Esophagus squamous epithelium (tissue), 5 donors: ENCODE measurements at places on chromosomes 7 and 10.

DNA sequence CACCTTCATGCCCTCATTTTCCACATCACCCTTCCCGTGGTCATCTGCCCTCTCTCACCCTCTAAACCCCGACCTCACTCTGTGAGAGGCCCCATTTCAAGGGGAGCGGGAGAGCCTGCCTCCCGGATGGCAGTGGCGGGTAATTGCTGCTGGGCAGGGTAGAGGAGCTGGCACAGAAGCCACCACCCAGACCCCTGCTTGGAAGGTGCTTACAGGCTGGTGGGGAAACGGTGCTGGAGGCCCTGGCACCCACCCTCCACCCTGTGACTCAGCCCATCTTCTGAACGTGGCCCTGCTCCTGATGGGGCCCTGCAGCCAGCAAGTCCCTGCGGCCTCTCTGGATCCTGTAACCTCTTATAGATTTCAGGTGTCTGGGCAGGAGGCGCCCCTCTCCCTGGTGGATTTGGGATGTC is 10.6 kb upstream of the PWWP2B start:
- no peak overlapping the region for H3K4me3 ChIP-seq
- DNase-seq, result no peak
- H3K36me3 ChIP-seq, result no peaks in the 10 kb centered on the region

DNA sequence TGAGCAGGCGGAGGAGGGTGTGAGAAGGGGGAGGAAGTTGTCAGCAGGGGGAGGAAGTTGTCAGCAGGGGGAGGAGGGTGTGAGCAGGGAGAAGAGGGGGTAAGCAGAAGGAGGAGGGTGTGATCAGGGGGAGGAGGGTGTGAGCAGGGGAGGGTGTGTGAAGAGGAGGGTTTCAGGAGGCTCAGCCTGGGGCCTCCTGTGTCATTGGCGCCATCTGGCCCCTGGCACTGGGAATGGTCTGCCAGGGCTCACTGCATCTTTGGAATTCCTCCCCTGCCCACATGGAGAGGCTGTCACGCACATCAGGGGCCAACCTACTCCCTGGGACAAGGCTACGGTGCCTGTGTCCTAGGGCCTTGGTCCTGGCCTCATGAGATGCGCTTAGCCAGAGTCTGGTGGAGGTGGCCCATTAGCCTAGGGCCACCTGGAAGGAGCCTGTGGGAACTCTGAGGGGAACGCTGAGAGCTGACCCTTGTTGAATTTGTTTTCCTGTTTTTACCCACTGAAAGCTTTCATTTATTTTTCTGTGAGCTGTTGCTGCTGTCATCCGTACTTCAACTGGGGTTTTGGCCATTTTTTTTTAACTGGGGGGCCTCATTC is 18.0 kb downstream of the CAMK2B start:
- H3K36me3 ChIP-seq, result no peaks in the 10 kb centered on the region
- no peak overlapping the region for H3K4me3 ChIP-seq
- H3K27me3 ChIP-seq, result no peaks in the 10 kb centered on the region
- peaks cover 2% of the 10 kb centered on the region for H3K4me1 ChIP-seq
- no peak for DNase-seq

DNA sequence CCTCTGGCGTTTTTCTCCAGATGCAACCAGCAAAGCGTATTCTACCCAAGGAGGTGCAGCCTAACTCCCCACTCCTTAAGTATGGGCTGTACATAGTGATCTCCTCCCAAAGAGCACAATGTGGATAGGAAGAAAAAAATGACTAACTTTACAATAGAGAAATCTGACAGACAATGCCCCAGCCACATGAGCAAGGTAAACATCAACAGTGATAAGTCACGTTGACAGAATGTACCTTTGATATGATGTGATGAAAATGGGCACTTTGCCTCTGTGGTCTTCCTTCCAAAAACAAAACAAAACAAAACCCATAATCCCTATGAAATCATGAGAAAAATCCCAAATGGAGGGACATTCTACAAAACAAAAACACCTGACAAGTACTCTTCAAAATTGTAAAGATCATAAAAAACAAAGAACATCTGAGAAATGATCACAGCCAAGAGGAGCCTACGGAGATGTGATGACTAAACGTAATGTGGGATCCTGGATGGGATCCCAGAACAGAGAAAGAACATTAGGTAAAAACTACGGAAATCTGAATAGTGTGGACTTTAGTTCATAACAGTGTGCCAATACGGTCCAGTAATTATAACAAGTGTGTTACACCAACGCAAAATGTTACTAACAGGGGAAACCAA is 50.6 kb downstream of the ABLIM1 start:
- peaks cover 97% of the 10 kb centered on the region for H3K4me1 ChIP-seq
- no peaks in the 10 kb centered on the region for H3K27me3 ChIP-seq
- H3K4me3 ChIP-seq, result no peak overlapping the region
- H3K27ac ChIP-seq, result peak overlapping the region; percentile 63
- no peak for DNase-seq

- H3K4me3 ChIP-seq, result no peak overlapping the region
- DNase-seq, result no peak
- H3K36me3 ChIP-seq, result no peaks in the 10 kb centered on the region
- no peaks in the 10 kb centered on the region for H3K4me1 ChIP-seq
- no peaks in the 10 kb centered on the region for H3K27me3 ChIP-seq
Measured at GRCh38 chr10:46239993-46240683, 46.7 kb upstream of the ANTXRL start.

DNA sequence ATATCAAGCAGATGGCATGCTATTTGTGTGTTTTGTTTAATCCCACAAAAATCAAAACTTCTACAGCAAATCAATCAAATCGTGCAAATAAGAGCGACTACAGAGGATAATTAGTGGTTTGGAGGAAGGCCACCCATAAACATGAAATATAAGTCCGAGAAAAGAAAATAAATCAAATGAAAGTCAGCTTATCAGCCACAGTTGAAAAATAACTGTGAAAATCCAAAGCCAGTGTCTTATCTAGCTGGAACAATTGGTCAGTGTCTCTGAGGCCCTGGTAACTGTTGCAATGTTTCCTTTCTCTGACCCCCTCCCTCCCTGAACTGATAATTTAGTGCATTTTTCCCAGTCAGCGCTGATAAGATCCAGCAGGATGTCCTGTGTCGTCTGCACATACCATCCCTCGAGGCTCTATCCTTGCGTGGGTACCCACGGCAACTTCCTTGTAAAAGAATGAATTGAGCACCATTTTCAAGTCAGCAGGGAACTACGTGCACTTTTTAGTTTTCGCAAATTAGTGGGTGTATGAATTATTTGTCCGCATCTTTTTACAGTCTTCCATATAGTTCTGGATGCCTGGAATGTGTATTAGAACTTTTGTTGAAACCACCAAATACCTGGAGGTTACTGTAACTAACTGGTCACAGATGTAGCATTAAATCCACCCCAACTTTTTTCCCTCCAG is 10.8 kb upstream of the JCAD start:
- no peaks in the 10 kb centered on the region for H3K36me3 ChIP-seq
- no peak overlapping the region for H3K27ac ChIP-seq
- DNase-seq, result no peak
- no peaks in the 10 kb centered on the region for H3K4me1 ChIP-seq
- H3K27me3 ChIP-seq, result no peaks in the 10 kb centered on the region
- no peak overlapping the region for H3K4me3 ChIP-seq

- H3K27ac ChIP-seq, result no peak overlapping the region
- DNase-seq, result no peak
- H3K36me3 ChIP-seq, result no peaks in the 10 kb centered on the region
- no peaks in the 10 kb centered on the region for H3K4me1 ChIP-seq
- no peaks in the 10 kb centered on the region for H3K27me3 ChIP-seq
Measured at GRCh38 chr10:123746061-123746460, 79.9 kb downstream of the GPR26 start.

DNA sequence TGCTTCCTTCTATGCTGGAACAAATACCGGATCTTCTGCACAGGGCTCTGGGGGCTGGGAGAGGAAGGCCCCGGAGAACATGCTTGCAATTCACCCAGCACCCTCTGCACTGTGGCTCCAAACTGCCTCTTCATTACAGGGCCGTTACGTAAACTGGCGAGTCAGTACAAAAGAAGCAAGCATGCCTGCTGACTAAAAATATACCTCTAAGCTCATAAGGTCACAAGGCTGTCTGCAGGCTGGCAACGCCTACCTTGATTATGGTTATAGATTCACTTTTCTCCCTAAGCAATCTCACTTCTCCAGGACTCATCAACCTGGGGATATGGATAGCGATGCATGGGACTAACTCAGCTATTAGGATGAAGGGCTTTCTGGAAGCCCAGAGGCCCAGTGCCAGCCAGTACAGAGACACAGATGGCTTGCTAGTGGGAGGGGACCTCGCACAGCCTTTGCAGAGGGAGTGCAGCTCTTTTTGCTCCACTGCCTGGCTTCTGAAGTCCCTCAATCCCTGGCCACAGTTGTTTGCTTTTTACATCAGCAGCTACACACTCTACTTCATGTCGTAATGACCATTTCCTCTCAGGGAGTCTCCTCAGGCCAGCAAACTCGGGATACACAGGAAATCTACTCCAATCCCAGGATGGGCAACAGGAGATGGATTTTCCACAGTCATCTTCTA is 96.1 kb downstream of the SH3PXD2A start:
- H3K4me3 ChIP-seq, result no peak overlapping the region
- DNase-seq, result no peak
- no peaks in the 10 kb centered on the region for H3K36me3 ChIP-seq

DNA sequence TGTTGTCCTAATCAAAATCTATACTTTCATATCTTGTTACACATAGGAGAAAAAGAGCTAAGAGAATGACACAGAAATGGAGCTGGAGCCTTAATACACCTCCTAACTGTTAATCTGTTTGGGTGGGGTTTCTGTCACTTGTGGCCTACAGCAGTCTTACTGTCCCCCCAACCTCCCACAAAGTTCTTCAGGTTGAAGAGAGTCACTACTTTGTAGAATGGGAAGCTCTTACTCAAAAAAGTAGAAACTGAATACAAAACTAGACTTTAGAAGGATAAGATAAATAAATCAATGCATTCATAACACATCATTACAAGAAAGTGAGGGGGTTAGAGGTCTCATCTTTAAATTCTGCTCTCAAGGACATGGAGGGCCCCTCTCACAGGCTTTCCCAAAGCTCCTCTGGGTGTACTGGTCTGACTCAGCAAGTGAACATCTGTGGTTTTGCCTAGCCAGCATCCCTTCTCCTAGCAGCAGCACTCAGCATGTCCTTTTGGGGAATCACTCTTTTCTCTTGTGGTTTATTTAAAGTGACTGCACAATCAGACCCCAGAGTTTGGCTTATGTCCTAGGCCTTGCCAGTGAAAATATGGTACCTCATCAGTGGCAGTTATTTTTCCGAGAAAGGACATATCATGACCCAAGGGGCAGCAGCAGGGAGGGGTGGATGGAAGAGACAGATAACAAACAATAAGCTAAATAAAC is 2.0 kb upstream of the BLVRA start:
- H3K4me1 ChIP-seq, result peaks cover 44% of the 10 kb centered on the region
- no peak overlapping the region for H3K4me3 ChIP-seq
- H3K27ac ChIP-seq, result no peak overlapping the region
- H3K36me3 ChIP-seq, result no peaks in the 10 kb centered on the region
- H3K27me3 ChIP-seq, result no peaks in the 10 kb centered on the region

GRCh38 chr7:101999393-101999792 is 182.0 kb downstream of the CUX1 start:
- no peaks in the 10 kb centered on the region for H3K36me3 ChIP-seq
- no peak overlapping the region for H3K4me3 ChIP-seq
- no peak for DNase-seq
- no peaks in the 10 kb centered on the region for H3K4me1 ChIP-seq
- no peak overlapping the region for H3K27ac ChIP-seq

DNA sequence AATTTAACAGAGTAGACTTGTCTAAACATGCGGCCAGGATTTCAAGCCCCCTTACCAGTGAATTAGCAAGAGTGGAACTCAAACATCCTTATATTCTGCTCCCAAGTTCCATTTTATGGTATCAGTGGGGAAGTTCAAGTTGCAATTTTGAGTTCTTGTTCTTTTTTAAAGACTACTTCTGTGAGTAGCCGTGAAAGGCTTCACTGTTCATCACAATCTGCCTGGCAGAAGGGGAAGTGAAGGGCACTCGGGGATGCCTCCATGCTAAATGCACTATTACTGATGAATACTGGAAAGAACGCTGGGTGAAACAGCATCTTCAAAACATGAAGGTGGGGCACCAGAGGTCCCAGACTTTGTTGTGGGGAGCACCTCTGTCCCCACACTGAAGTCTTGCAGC is 22.4 kb upstream of the FGL2 start:
- H3K27ac ChIP-seq, result no peak overlapping the region
- H3K4me3 ChIP-seq, result no peak overlapping the region
- no peak for DNase-seq
- peaks cover 8% of the 10 kb centered on the region for H3K36me3 ChIP-seq
- no peaks in the 10 kb centered on the region for H3K4me1 ChIP-seq

- no peaks in the 10 kb centered on the region for H3K27me3 ChIP-seq
- H3K27ac ChIP-seq, result no peak overlapping the region
Measured at GRCh38 chr7:152910545-152911225, 151.1 kb downstream of the ACTR3B start.

- H3K27ac ChIP-seq, result no peak overlapping the region
- H3K36me3 ChIP-seq, result no peaks in the 10 kb centered on the region
- no peak for DNase-seq
- H3K4me1 ChIP-seq, result peaks cover 6% of the 10 kb centered on the region
- H3K27me3 ChIP-seq, result peaks cover 14% of the 10 kb centered on the region
Measured at GRCh38 chr7:29879609-29880008, 73.3 kb downstream of the WIPF3 start.
